ENCODE measurements at places on chromosomes 2 and 18. TPM values are rescaled to one million over a fixed set of nuclear protein-coding genes. Genes with fewer than 3 reads are reported as not detected.

Gene TRABD2A
- total RNA-seq = 7.4 TPM

Gene CFAP221
- total RNA-seq = 3.5 TPM

Gene CYP26B1
- 3.8 TPM for total RNA-seq

Gene RAB3GAP1
- 70.5 TPM for total RNA-seq

Gene CDH20
- total RNA-seq = 1.2 TPM

DNA sequence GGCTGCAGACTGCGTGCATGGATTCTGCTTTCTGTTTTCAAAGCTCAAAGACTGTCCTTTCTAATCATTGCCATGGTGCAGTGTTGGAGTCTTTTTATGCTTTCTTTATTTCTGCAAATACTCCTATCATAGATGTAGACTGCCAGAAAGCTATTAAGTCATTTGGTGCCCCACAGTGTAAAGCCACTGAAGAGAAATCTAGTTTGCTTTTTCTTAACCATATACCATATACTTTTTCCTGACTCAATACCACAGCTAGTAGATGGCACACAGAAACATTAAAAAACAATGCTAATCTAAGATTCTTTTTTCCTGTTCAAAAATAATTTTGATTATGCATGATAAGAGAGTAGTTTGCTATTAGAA lies 109.9 kb upstream of the RAB27B start:
- H3K4me3 ChIP-seq = no peak overlapping the region
- H3K27me3 ChIP-seq = no peaks in the 10 kb centered on the region
- no peaks in the 10 kb centered on the region for H3K4me1 ChIP-seq
- no peak for DNase-seq
- no peak overlapping the region for H3K27ac ChIP-seq
- no peaks in the 10 kb centered on the region for H3K36me3 ChIP-seq

DNA sequence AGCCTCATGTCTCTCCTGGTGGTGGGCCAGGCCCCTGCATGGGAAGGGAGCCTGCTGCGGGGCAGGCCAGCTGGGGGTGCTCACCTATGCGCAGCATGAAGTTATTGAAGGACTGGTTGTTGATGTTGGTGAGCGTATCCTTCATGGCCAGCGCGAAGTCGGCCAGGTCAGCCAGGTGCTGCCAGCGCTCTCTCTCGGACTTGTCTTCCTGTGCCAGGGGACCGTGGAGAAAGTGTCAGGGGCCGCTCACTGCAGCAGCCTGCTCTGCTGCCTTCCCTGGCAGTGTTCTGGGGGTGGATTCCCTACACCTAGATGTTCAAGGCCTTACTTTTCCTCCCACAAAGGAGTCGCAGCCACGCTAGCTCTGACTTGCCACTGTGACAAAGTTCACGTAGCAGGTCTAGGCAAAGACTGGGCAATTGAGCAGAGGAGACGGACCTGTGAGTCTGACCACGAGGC lies 28.2 kb downstream of the CENPO start:
- H3K36me3 ChIP-seq = peaks cover 3% of the 10 kb centered on the region
- no peaks in the 10 kb centered on the region for H3K27me3 ChIP-seq
- H3K4me3 ChIP-seq = no peak overlapping the region
- no peak overlapping the region for H3K27ac ChIP-seq
- no peak for DNase-seq
- no peaks in the 10 kb centered on the region for H3K4me1 ChIP-seq

DNA sequence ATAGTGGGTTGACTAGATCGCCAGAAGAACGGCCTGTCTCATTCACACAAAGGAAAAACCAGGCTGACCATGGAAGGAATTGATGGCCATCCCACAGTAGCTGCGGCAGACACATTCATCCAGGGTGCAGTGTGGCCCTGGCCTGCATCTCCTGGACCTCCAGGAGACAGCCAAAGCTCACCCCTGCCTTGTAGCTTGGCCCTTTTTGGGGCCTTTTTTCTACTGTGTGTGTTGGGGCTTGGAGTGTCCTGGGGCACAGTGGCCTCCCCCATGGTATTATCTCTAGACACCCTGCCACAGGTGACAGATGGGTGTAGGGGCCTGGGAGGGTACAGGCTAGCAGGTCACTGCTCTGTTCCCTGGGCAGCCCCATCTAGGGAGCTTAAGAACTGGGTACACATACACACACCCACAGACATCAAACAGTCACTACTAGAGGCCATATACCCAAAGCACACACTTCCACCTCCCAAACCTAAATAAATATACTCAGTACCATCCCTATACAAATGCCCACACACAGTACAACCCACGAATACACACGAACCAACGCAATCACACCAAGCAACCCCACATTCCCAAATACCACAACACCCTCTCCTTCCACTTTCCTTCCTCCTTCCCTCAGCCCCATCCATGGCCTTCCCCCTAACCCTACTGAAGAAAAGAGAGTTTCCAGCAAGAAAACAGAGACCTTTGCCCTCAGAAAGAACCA lies 8.6 kb downstream of the EN1 start:
- peaks cover 3% of the 10 kb centered on the region for H3K4me1 ChIP-seq
- no peaks in the 10 kb centered on the region for H3K36me3 ChIP-seq
- DNase-seq = no peak
- H3K27me3 ChIP-seq = peaks cover 99% of the 10 kb centered on the region

DNA sequence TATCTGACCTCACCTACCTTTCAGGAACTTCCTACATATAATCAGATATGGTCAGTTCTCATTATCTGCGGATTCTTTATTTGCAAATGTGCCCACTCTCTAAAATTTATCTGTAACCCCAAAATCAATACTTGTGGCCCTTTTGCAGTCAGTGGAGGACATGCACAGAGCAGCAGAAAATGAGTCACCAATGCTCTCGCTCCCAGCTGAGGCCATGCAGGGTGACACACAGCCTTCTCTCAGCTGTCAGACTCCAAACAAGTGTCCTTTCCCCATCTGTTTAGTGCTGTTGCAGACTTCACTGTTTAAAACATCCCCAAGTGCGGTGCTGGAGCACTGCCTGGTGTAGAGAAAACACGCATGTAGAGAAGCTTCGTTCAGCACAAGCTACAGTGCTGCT lies 171.9 kb upstream of the SALL3 start:
- peaks cover 33% of the 10 kb centered on the region for H3K27me3 ChIP-seq
- no peaks in the 10 kb centered on the region for H3K4me1 ChIP-seq
- H3K36me3 ChIP-seq = no peaks in the 10 kb centered on the region
- no peak overlapping the region for H3K27ac ChIP-seq
- DNase-seq = no peak

GRCh38 chr2:53188851-53189510 lies 578.6 kb upstream of the CHAC2 start:
- no peak overlapping the region for H3K27ac ChIP-seq
- no peaks in the 10 kb centered on the region for H3K4me1 ChIP-seq
- no peak for DNase-seq
- no peak overlapping the region for H3K4me3 ChIP-seq

DNA sequence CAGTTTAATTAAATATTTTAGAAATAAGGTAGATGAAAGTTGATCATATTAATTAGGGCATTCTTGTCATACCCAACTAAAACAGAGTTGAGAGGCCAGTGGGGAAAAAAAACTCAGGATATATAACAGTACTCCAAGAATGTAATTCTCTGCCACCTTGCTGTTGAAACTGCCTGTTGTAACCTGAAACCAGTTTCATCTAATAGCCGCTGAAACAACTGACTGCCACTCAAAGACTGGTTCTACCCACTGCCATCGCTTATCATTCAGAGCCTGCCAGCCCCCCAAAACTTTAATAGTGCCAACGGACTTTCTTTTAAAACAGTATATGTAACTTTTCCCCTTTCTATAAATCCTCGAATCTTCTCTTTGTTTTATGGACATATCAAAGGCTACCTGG lies 37.7 kb upstream of the FSIP2 start:
- no peaks in the 10 kb centered on the region for H3K36me3 ChIP-seq
- H3K27me3 ChIP-seq = no peaks in the 10 kb centered on the region
- no peak for DNase-seq
- H3K27ac ChIP-seq = no peak overlapping the region
- no peak overlapping the region for H3K4me3 ChIP-seq
- H3K4me1 ChIP-seq = no peaks in the 10 kb centered on the region

GRCh38 chr2:39913648-39914461 lies 134.8 kb upstream of the THUMPD2 start:
- no peak overlapping the region for H3K27ac ChIP-seq
- no peak overlapping the region for H3K4me3 ChIP-seq
- DNase-seq = no peak
- no peaks in the 10 kb centered on the region for H3K27me3 ChIP-seq

GRCh38 chr2:62034715-62035114 lies 129.2 kb downstream of the COMMD1 start:
- H3K27ac ChIP-seq = no peak overlapping the region
- no peak for DNase-seq
- H3K4me1 ChIP-seq = no peaks in the 10 kb centered on the region
- no peaks in the 10 kb centered on the region for H3K27me3 ChIP-seq

All from breast epithelium (tissue), 4 donors.